ENCODE measurements at places on chromosomes 1 and 21. TPM values are rescaled to one million over a fixed set of nuclear protein-coding genes. Genes with fewer than 3 reads are reported as not detected.

TSNAX gene
- total RNA-seq, result 30.5 TPM

SLC22A15 gene
- total RNA-seq, result 2.2 TPM

PRAMEF17 gene
- total RNA-seq, result not detected

ATP6V1G3 gene
- not detected for total RNA-seq

NFASC gene
- 1.6 TPM for total RNA-seq

PRELP gene
- not detected for total RNA-seq

ERO1B gene
- 0.95 TPM for total RNA-seq

LENEP gene
- not detected for total RNA-seq

KRTAP10-12 gene
- not detected for total RNA-seq

LIPI gene
- total RNA-seq, result not detected

SEC16B gene
- total RNA-seq, result 0.07 TPM

NTMT2 gene
- total RNA-seq, result not detected

FAM167B gene
- total RNA-seq, result 1.3 TPM

C8B gene
- not detected for total RNA-seq

VAMP3 gene
- total RNA-seq, result 64.2 TPM

B3GALT2 gene
- not detected for total RNA-seq

KRTAP12-2 gene
- not detected for total RNA-seq

NIBAN1 gene
- total RNA-seq, result 6.9 TPM

MYBPH gene
- total RNA-seq, result not detected

CYYR1 gene
- total RNA-seq, result not detected

CFAP141 gene
- total RNA-seq, result not detected

DYNLT4 gene
- 2.0 TPM for total RNA-seq

NKAIN1 gene
- total RNA-seq, result 0.18 TPM

TEX38 gene
- total RNA-seq, result not detected

KISS1 gene
- 6.0 TPM for total RNA-seq

FCRL6 gene
- not detected for total RNA-seq

DTL gene
- 57.9 TPM for total RNA-seq

AVPR1B gene
- 0.22 TPM for total RNA-seq

SLAMF9 gene
- total RNA-seq, result 8.7 TPM

HPDL gene
- not detected for total RNA-seq

PGLYRP3 gene
- not detected for total RNA-seq

OR14A16 gene
- total RNA-seq, result not detected

MTHFR gene
- total RNA-seq, result 13.2 TPM

RGS18 gene
- not detected for total RNA-seq

LCE2C gene
- not detected for total RNA-seq

SPRR1A gene
- not detected for total RNA-seq

MFSD2A gene
- 12.1 TPM for total RNA-seq

CLDN19 gene
- not detected for total RNA-seq
